Frontal cortex (tissue), 4 donors: ENCODE measurements at places on chromosomes 4 and X. TPM values are rescaled to one million over a fixed set of nuclear protein-coding genes. Genes with fewer than 3 reads are reported as not detected.

DNA sequence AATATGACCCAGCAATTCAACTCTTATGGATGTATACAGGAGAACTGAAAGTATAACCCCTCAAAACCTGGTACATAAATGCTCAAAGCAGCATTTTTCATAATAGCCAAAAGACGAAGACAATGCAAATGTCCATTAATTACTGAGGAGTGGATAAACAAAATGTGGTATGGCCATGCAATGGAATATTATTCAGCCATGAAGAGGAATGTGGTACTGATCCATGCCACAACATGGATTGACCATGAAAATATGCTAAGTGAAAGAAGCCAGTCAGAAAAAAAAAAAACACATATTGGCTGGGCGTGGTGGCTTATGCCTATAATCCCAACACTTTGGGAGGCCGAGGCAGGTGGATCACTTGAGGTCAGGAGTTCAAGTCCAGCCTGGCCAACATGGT is 74.5 kb upstream of the PLS3 start:
- DNase-seq: no peak

- no peak for DNase-seq
Measured at GRCh38 chr4:118760493-118760892, 75.3 kb downstream of the METTL14 start.

DNA sequence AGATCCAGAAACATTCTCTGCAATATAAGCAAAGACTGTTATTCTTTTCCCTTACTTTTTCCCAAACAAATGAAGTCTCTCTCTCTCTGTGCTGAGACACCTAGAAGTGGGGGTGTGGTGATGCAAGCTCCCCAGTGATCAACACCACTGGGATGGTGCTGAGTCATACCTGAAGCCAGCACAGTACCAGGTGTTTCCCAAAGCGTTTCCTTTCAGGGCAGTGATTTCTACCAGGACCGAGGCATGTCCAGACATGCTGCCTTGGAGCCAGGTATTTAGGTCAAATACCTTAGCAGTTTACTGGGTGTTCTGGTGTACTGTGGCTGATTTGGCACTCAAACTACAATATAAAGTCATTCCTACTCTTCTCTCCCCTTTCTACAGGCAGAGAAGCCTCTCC is 726.5 kb downstream of the FAM133A start:
- DNase-seq: no peak

- DNase-seq: no peak
Measured at GRCh38 chr4:32962100-32962499, 2241.9 kb downstream of the PCDH7 start.

- no peak for DNase-seq
Measured at GRCh38 chrX:679291-679979, 48.8 kb downstream of the SHOX start.

The KCND1 gene
- 0.41 TPM for total RNA-seq

The CCDC120 gene
- total RNA-seq: 1.6 TPM

The PHOX2B gene
- total RNA-seq: not detected
